Stimulated activated CD8-positive, alpha-beta memory T cell treated with anti-CD3 and anti-CD28 coated beads, Interleukin-7, amount 100 ng/mL, for 1 hour (primary cell): ENCODE measurements at places on chromosomes 2 and 18.

DNA sequence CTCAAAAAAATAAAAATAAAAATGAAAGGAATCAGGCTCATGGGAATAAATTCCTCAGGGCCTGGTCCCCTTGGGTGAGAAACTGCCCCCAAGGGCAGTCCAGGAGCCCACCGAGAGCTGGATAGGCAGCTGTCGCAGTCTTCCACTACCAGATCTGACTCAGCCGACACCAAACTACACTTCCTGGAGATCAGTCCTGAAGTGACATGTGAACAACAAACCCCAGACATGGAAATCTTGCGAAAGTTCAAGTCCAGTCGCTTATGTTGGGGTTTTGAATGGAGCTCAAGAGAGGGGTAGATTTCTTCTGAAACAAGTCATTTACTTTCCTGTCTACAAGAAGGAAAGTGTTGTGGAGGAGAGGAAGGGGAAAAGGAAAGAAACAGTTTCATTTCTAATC lies 12.9 kb downstream of the ADCY3 start:
- DNase-seq = no peak

DNA sequence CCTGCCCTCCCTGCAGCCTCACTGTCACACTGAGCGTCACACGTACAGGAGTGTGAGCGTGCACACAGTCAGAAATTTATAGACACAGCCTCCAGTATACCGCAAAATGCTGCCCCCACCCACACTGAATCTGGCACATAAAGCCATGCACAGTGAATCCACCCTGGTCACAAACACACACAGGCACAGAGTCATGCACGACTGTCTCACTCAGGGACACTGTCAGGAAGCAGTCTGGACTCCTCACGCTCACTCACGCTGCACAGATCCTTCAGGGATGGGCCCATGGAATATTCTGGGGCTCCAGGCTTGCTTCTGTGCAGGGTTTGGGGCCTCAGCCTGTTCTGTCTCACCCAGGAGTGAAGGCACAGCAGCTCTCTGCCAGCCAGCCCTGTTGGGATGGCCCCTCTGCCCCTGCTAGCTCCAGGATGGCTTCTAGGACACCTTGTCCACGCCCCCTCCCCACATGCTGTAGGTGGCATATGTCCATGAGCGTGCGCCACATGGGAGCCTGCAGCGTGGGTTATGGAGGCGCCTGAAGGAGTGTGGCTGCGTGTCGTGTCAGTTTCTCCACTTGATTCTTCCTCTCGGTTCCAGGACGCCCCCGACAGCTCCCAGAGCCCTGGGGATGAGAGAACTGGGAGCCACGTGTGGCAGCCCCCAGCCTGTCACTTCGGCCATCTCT lies 175.8 kb downstream of the CELF4 start:
- no peak for DNase-seq

DNA sequence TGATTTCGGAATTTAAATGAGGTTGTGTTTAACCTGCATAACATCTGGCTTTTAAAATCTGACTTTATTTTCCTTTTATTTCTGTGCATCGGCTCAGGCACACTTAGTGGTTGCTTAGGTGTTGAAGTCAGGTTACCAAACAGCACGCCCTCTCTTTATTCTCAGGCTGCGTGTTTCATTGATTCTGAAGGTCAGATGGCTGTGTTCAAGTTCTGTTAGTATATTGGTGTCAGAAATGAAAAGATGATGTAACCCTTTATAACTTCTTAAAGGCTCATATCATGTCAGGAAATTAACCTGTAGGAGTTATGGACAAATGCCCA lies 246.5 kb downstream of the LDLRAD4 start:
- no peak for DNase-seq

DNA sequence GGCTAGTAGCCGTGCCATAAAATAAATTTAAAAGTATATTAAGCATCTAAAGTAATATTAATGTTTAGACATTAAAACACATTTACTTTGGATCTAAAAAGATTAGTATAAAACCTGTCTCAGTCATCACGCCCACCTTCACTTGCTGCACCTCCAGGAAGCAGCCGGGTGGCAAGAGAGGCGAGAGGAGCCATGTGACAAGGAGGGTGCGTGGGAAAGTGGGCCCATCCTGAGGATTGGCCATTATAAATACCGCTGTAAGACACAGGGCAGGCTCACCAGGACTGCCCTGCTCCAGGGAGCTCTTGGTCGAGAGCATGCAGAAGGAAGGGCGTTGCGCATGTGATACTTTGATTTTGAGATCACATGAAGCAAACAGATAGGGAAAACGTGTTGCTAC lies 34.4 kb upstream of the ALKAL2 start:
- DNase-seq = no peak

DNA sequence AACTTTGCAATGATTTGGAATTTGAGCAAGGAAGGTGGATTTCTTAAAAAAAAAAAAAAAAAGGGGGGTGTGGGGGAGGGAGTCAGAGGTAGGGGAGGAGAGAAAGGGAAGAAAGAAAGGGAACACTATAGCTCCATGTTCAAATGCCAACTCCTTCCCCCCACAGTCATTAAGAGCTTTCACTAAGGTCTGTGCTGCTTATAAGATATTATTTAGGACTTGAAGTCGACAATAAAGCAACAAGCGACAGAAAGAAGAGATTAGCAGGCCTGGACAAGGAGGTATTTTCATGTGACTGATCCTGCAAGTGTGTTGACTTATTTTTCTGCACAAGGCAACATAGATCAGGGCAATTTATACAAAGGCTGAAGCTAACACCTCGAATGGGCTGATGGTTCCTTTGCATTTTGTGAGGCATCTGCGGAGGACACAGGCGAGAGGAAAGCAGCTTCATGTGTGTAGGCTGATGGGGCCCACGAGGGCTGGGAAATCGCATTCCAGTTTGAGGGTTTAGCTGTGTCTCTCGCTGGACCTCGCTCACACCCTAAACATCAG lies 382.0 kb downstream of the SOX11 start:
- no peak for DNase-seq

DNA sequence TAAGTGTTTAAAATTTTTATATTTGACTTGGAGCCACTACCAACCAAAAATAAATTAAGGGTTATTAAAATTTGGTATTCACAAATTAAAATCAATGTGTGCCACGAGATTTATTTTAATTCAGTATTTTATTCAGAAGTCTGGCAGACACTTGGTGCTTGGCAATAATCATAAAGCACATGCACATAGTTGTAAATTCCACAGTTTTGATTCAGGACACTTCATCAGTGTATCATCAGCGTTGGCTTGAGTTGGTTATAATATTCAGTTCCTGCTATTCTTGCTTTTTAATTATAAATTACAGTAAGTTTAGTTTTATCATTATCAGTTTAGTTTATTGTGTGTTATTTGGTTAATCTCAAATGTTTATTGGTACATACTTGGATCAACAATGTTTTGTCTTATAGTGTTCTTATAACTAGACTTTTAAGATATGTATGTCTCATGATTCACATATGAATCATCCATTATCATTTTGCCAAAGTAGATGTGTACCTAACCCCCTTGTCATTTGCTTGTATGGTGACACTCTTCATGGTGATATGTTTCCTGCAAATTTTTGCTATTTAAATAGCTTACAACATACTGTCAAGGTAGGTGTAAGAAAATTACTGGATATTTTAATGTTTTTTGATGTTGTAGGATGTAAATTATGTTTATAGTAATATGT lies 237.9 kb downstream of the BABAM2 start:
- no peak for DNase-seq

DNA sequence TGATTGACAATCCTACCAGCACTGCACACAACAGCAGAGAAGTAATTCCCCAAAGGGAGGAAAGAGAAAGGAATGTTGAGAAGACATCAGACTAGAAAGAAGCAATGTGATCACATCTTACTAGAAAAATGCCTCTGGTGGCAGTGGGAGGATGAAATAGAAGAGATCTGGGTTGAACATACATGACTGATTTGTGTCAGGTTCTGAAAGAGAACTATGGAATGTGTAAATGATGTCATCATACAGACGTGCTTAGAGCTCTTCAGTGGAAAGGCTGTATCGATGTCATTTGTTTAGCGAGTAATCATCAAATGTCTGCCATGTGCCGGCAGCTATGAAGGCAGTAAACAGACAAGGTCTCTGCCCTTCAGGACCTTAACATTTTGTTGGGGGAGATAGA lies 24.9 kb downstream of the GORASP2 start:
- DNase-seq = no peak

- no peak for DNase-seq
Measured at GRCh38 chr2:42558827-42559226, 9.6 kb upstream of the MTA3 start.

DNA sequence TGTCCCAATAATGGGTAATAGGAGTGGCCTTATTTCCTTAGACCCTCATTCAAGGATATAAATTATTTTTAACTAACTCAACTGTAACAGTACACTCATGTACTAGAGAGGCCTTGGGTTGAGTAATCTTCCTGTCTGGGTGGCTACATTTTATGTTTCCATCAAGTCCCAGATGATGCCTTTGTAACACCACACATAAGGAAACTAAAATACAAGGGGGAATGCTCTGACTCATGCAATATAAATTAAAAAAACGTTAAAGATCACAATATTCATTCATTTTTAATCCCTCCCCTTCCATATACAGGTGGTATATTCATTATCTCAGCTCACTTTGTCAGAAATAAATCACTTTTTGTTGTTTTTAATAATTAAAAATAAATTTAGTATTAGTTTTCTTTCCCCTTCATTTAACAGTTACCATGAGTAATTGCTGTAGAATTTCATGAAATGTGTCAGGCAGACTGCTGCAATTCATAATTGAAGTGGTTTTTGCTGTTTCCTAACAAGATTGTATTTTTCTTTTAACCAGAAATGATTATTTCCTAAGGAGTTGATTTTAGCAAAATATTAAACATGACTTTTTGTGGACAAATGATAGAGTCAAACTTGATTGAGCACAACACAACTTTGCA lies 1403.6 kb downstream of the SUCLG1 start:
- no peak for DNase-seq

- no peak for DNase-seq
Measured at GRCh38 chr2:118721817-118722551, 125.5 kb downstream of the EN1 start.

DNA sequence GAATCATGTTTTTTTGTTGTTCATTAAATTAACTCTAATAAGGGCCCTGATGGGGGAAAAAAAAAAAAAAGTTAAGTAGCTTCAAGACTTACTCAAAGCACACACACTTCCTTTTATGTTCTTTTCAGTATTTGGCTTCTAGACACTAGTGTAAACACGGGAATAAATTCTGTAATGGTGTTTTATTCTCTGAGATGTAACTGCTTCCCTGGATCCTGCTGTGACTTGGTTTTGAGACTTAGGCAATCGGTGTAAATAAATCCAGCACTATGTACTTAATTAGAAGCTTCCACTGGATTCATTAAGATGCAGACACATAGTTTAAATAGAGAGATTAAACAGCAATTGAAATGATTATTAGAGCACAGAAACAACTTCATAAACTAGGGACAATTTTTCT lies 26.1 kb upstream of the AP1S3 start:
- DNase-seq = no peak

- no peak for DNase-seq
Measured at GRCh38 chr2:158204741-158205165, 103.1 kb downstream of the UPP2 start.

- no peak for DNase-seq
Measured at GRCh38 chr2:69687971-69688611, 44.6 kb upstream of the AAK1 start.

DNA sequence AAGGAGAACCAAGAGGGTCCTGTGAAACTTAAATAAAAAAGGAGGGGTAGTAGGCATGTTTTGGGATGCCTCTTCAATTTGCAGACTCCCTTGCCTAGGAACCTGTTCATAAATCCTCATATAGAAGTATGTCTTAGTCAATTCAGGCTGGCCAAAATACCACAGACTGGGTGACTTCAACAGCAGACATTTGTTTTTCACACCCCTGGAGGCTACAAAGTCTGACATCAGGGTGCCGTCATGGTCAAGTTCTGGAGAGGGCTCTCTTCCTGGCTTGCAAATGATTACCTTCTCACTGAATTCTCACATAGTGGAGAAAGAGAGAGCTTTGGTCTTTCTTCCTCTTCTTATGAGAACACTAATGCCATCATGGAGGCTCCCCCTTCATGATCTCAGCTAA lies 4.1 kb upstream of the TCF4 start:
- no peak for DNase-seq

DNA sequence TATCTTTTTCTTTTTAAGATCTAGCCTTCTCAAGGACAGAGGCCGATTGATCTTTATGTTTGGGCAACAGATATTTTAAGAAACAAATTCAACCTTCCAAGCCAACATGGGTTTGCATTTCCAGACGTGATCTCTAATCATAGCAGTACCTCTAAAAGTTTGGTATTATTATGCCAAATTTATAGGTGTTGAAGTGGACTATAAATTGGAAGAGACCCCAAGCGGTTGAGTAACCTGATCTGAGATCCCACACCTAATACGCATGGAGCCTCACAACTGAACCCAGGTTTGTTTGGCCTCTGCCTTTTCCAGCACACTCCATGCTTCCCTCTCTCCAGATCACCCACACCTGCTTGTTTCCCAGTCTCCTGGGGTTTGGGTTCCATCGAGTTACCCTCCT lies 116.5 kb downstream of the DDX1 start:
- no peak for DNase-seq

DNA sequence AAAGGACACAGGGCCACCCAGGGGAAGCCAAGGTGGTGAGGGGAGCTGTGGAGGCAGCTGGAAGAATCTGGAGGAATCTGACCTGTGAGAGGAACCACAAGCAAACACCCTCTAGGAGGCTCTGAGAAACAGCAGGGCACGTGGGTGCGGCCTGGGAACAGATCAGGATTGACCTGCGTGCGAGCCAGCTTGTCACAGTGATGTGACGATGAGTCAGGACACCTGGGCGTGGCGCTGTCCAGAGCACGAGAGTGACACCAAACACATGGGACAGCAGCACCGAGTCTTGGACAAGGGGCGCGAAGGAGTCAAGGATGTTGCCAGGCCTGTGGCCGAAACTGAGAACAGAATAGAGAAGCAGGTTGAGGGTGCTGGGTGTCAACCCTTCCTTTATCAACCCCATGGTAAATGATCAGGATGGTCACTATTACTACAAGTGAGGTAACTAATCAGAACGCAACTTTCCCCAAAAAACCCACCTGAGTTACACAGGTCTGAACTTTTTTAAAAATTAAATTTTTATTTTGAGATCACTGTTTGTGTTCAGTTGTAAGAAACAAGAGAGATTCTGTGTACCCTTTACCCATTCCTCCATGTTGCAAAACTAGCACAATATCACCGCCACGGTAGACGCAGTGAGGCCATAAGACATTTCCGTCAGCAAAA lies 637 bp upstream of the SFT2D3 start:
- DNase-seq = no peak

DNA sequence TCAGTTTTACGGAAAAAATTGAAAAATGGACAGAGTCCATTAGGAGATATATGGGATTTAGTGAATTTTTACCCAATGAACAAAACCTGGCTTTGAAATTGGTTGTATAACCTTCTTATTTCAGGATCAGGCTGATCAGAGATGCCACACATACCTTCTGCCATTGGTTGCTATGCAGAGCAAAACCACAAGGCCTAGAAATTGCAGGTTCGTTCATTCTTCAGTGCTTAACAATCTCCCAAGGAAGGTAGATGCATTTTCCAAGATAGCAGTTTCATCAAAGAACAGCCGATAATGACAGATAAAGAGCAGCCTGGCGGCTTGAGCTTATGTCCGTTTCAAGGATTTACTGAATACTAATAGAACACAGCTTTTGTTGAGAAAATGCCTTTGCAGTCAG lies 868.8 kb downstream of the EPHA4 start:
- no peak for DNase-seq

- DNase-seq = no peak
Measured at GRCh38 chr18:63881851-63882250, 5.7 kb upstream of the SERPINB2 start.
